ENCODE measurements at places on chromosomes 11 and 22.
A peak's percentile ranks its signal among the peaks of the same experiment; 100 is the strongest.

GRCh38 chr22:18110194-18110953 lies at the start of gene TUBA8:
Gene TUBA8, plus strand, starts transcription at chr22:18110809. Its CDS starts 57 bp downstream, at chr22:18110866.
- peak; percentile 25 for DNase-seq

DNA sequence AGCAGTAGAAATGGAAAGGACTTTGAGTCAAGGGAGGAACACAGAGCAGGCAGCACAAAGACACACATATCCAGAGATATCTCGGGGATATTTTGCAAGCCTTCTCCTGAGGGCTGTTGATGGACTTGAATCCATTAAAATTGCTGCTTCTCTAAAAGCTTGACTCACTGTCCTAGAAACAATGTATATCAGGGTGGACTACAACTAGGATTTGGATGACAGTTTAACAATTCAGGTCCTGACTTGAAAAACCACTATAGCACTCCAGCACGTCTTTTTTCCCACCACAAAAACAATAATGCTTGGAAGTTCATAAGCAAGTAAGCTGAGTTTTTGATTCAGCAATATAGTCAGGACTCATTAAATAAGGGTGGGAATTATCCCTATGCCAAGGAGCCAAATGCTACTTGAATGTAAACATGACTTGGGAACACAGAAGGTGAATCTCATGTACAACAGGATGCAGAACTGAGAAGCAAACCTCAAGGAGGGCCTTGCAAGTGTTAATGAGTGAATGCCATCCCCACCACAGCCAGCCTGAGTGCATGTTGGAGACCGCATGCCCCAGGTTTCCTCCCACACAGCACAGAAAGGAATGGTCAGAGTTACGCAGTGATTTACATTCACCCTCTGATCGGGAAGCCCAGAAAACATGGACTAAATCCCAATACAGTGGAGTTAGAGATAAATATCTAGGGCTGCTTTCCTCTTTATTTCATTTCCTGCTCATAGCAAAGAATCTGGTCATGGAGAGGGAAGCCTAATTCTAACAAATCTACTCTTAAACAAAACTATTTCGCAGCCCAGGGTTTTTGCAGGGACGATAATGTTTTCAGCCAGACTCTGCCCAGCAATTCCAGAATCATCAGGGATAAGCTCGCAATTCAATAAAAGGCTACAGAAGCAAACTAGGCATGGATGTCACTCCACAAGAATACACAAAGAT lies 98.4 kb upstream of the OR9G4 start:
- no peak for DNase-seq

DNA sequence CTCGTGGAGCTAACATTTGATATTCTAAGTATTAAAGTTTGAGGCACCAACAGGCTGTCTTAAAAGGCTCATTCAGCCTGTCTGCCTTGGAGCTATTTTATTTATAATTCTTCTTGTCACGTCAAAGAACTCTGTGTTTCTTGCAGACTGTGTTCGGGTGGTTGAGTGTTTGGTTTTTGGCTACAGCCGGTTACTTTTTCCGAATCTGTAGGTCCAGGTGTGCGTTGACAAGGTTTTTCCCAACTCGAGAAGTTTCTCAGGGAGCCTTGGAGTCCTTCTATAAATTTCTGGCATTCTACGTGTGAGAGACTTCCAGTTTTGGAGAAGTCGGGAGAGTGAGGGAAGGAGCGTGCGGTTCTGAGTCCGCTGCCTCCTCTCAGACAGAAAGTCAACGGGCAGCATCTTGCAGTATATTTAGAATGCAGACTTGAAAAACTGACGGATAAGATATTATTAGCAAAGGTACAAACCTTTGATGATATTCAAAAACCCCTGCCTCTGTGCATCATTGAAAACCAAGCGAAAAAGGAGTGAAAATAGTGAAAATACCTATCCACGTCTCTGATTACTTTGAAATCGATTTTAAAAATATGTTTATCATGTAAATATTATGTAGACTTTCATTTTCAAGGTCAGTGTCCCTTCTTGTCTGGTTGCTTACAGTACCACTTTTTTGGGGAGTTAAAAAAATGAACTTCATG lies 85.2 kb upstream of the PPARA start:
- no peak for DNase-seq

- no peak for DNase-seq
Measured at GRCh38 chr22:27911330-27911729, 7.7 kb downstream of the PITPNB start.

GRCh38 chr11:66686100-66686785 lies 8.6 kb upstream of the RBM4B start:
- no peak for DNase-seq

GRCh38 chr11:33110083-33110482 lies 51.2 kb downstream of the CSTF3 start:
- no peak for DNase-seq

DNA sequence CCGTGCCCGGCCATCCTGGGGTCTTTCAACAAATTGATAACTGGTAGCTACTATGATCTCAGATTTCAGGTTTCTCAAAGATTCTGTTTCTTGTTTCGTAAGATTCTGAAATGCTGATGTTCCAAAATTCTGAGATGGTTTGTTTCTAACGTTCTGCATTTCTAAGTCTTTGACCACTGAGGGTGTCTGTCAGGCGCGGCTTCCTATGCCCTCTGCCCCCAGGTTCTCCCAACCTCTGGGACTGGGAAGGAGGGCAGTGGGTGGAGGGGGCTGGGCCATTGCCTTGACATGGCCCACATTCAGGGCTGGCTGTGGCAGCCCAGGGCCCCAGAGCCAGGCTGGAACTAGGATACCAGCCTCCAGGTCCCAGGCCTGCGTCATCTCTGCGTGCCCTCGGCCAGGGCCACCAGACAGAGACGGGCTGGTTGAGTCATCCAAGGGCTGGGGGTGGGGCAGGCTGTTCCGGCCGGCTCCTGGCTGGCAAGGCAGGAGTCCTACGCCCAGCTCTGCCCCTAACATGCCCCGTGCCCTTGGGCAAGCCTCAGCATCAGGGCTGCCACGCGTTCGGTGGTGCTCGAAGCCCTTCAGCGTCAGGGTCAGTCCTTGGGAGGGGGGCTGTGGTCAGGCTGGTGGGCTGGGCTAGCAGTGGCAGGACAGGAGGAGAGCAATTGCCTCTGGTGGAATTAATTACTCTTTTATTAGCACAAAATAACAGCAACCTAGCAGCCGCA lies 5.2 kb downstream of the TMEM134 start:
- no peak for DNase-seq

DNA sequence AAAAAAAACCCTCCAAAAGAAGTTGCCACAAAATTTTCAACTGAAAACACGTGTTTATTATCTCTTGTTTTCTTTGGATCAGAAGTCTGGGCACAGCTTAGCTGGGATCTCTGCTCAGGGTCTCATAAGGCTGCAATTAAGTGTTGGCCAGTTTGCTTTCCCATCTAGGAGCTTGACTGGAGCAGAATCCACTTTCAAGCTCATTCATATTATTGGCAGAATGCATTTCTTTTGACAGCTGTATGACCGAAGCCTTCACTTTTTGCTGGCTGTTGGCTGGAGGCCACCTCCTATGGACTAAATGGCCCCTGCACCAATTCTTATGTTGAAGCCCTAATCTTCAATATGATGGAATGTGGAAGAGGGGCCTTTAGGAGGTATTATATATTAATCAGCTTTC lies 139.6 kb downstream of the DDX10 start:
- no peak for DNase-seq

DNA sequence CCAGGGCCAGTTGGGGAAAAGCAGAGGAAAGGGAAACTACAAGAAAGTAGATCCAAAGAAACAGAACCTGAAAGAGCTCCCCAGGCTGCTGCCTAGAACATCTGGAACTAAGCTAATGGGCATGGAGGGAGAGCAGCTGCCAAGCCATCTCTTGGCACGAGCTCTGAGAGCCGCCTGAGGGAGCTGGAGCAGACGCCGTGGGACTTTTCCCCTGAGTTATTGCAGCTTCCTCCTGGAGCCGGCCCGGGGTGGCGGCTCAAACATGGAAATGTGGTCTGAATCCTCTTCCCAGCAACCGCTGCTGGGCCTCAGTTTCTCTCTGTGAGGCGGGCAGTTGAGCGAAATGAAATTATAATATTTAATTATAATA lies 41.8 kb downstream of the LIF start:
- no peak for DNase-seq

DNA sequence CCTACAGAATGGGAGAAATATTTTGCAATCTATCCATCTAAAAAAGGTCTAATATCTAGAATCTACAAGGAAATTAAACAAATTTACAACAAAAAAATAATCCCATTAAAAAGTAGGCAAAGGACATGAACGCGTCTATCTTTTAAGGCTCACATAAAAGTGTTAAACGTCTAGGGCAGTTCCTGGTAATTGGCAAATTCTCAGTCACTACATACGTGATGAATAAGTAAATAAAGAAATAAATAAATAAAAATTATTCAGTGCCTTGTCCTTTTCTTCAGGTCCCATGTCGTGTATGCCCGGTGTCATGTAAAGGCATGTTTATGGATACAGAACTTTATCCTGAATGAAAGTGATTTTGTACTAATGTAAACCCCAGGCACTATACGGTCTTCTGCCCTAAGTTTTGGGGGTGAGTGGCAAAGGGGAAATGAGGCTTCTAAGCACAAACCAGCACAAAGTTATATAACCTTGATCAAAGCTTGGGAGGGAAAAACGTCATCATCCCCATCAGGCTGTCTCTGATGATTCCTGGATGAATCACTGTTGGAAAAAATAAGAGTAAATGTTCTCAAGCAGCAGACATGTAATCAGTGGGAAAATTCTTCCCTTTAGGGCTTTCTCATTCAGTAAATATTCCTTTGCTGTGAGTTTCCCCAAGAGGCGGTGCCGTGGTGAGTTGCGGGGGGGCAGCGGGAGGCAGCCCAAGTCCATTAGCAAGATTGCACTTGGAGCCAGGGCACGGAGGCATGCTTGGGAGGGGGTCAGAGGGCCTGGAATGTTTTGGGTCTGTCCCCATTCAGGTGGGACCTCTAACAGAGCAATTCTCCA lies 30.4 kb upstream of the MICAL2 start:
- no peak for DNase-seq

GRCh38 chr11:126339073-126339862 lies 16.2 kb upstream of the ST3GAL4 start:
- no peak for DNase-seq

GRCh38 chr22:17781319-17782031 lies 7.2 kb upstream of the BID start:
- DNase-seq, result no peak

DNA sequence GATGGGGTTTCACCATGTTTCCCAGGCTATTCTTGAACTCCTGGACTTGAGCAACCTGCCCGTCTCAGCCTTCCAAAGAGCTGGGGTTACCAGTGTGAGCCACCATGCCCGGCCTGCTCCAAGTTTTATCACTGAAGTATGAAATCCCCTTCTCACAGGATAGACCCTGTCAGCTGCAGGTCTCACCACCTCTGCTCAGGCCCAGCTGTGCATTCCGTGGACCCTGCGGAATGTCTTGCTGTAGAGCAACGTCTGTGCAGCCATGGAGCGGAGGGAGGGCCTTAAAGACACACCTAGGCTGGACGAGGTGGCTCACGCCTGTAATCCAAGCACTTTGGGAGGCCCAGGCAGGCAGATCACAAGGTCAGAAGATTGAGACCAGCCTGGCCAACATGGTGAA lies 625.4 kb downstream of the BRD1 start:
- DNase-seq, result no peak

- no peak for DNase-seq
Measured at GRCh38 chr11:11344045-11344444, 9.0 kb downstream of the CSNK2A3 start.

- DNase-seq, result no peak
Measured at GRCh38 chr11:93732237-93732892, 8.9 kb downstream of the TAF1D start.

GRCh38 chr11:34394771-34395300 lies 37.0 kb upstream of the ABTB2 start:
- no peak for DNase-seq

DNA sequence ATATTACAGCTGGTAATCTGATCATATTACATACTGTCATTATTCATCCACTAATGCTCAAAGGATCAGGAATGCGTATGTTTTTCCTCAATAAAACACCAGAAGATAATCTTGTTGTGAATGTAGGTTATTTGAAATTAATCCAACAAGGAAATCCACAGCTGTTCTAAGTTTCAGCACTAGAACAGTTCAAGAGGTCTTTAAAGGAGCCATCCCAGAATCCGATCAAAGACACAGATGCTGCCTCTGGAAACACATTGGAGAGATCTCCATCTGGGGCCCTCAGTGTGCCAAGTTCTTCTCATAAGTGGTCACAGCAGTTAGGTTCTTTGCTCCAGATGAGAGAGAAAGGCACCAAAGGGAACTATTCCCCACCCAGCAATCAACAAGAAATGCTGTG lies 1955.1 kb upstream of the RAG2 start:
- no peak for DNase-seq

GRCh38 chr11:88378422-88379066 lies 41.0 kb upstream of the CTSC start:
- DNase-seq, result no peak

- no peak for DNase-seq
Measured at GRCh38 chr22:46436595-46437175, 100.7 kb downstream of the CELSR1 start.

- DNase-seq, result no peak
Measured at GRCh38 chr11:70315716-70316115, 45.2 kb downstream of the PPFIA1 start.

- no peak for DNase-seq
Measured at GRCh38 chr11:61690706-61691379, 10.7 kb downstream of the DAGLA start.

GRCh38 chr11:121340032-121340580 lies 47.5 kb downstream of the SC5D start:
- DNase-seq, result no peak

DNA sequence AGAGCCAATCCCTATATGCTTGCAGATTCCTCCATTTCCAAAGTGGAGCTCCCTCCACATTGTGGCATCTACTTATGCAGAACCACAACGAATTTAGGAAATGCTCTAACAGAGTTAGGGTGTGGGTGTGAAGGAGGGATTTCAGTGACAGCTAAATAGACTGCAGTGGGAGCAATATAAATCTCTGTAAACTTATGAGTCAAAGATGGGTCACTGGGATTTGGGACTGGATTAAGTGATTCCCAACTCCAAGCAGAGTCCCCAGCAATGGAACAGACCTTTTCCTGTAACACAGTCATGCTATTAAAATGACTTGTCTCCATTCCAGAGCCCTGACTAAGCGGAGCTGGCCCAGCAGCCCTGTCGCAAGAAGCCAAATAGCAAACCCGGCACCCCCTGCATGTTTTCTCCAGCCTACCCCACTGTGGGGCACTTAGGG lies 36.6 kb downstream of the RPL27A start:
- DNase-seq, result no peak

GRCh38 chr11:121754598-121754997 lies 301.8 kb upstream of the SORL1-AS1 start:
- DNase-seq, result no peak

- DNase-seq, result no peak
Measured at GRCh38 chr11:7654195-7654705, 19.1 kb downstream of the CYB5R2 start.
